ENCODE measurements at places on chromosomes 16 and 17.

- no peak for DNase-seq
These were observed 69.9 kb downstream of the AKAP1 start for GRCh38 chr17:57154921-57155320.

DNA sequence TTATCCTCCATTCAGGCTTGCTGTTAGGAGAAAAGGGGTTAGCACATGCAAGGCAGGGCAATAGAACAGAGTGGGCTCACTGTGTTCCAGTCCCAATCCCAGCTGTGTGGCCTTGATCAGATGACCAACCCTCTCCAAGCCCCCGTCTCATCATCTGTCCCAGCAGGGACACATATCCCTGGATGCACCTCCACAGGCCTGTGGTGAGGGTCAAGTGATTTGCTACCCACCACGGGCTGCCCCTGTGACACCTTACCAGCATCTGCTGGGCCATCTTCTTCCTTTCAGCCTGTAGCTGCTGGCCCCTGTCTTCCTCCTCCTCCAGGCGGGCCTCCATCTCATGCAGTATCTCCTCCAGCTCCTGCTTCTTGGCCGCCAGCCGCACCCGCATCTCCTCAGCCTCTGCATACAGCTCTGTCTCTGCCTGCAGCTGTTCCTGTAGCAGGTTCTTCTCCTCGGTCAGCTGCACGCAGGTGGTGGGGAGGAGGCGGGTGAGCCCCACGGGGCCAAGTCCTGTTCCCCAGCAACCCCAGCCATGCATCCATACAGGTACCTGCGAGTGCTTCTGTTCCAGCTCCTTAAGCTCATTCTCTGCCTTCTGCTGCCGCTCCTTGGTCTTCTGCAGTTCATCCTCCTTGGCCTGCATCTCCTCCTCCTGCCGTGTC lies 91.3 kb downstream of the NDE1 start:
- DNase-seq = no peak

- no peak for DNase-seq
These were observed 344.9 kb downstream of the CPPED1 start for GRCh38 chr16:12458591-12459358.

DNA sequence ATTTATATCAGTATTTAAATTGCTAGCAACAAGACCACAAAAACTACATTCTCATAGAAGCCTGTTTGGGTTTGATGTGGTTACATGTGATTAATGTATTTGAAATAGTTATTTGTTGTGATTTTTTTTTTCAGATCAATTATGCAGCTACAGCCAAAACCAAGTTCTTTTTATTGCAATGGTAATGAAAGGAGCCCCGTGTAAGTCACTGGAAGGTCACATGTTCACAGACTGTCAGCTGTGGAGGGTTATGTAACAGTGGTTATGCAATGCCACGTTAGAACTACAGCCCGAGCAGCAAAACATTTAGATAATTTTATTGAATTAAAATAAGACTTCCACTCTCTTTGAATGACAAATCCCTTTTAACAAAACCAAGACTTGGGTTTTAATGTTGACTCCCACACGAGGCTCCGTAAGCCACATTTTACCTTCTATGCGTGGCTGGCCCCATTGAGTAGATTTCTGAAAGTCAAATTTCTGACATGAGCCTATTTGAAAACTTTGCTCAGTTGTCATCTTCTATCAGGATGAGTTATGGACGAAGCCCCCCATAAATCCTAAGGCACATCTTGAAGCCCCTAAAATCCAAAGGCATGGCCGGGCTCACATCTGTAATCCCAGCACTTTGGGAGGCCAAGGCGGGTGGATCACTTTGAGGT lies 41.8 kb upstream of the SEC14L1 start:
- no peak for DNase-seq

DNA sequence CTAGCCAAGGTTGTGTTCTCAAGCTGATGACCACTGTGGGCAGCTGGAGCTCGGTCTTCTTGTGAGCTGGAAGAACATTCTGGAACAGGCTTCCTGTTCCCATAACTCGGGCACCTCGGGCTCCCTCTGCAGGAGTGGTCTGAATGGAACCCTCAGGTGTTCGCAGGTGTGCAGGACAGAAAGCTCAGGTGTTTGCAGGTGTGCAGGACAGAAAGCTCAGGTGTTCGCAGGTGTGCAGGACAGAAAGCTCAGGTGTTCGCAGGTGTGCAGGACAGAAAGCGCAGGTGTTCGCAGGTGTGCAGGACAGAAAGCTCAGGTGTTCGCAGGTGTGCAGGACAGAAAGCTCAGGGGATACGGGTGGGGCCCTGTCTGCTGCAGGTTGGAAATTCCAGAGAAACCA lies 109.0 kb upstream of the CACNG5 start:
- DNase-seq = no peak

DNA sequence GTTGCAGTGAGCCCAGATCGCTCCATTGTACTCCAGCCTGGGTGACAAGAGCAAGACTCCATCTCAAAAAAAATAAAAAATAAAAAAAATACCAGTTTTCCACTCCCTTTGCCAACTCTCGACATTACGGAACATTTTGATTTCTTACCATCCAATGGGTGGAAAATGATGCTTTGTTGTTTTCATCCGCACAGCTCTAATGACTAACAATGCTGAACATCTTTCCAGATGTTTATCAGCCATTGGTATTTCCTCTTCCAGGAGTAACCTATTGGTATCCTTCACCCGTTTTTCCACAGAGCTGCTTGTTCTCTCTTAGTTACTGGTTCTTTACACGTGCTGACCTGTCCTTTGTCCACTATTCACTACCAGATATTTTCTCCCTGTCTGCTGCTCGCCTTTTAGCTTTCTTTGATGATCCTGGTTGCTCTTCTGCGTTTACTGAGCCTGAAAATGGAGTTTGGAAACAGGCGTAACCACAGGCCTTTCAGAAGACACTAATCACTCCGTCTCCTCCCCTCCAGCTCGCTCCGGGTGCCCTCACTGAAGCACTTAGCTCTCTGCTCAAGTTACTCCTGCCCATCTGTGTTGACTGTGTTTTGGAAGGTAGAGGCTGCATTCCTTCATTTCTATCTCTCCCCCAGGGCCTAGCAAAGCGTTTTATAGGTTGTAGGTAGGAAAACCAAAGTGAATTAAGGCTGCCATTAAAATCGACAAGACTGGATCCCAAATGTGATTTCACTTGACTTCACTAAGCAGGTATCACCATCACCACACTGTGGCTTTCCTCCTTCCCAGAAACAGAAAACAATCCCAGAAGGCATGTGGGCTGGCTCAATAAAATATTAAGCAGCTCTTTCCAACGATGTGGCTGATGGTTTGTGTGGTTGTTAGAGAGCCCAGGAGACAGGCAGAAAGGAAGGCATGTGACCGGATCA lies 8.9 kb downstream of the SHPK start:
- DNase-seq = no peak

DNA sequence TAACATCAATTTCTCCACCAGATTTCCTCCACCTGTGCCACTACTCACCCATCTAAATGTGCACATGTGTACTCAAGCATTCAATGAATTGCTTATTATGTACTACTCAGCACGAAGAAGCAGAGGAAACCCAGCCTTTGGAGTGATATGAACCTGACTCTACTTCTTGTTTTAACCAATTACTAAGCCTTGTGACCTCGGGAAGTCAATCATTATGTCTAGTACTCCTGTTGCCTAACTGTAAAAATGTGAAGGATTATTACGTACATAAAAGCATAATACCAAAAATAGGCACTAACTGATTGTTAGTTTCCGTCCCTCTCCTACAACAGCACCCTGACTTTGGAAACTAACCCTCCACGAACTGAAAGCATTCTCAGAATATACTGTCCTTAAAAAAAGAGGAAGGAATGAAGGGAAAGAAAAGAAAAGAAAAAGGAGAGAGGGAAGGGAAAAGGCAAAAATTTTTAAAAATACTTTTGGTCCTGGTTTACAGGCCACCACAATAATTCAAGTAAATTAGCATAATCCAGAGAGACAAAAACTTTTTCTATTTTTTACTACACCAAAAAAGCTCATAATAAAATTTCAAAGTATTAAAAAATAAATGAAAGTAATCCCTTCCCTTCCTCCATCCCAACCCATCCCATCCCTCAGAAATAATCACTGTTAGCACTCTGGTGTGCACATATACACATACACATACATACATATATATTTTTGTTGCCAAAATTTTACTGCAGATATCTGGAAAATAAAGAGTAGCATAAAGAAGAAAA lies 53.6 kb downstream of the KANSL1 start:
- DNase-seq = no peak

DNA sequence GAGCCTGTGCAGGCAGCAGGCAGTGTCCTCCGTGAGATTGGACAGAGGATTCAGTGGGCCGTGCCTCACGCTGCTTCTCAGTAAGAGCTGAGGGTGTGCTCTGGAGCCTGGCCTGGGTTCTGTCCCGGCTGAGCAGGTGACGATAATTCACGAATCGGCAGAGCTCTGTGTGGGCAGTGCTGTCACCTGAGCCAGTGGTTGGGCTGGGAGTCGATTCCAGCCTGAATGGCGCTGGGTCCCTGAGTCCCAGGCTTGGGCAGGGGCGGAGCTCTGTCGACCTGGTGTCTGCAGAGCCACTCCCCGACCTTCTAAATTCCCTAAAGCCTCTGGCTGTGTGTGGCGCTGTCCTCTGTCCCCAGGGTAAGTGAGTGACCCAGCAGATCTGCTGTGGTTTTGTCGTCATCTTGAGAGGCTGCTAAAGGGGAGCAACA lies 8.4 kb downstream of the ACSF3 start:
- no peak for DNase-seq

- DNase-seq = no peak
These were observed 71.8 kb downstream of the LMF1 start for GRCh38 chr16:898761-899682.

GRCh38 chr16:11101695-11102522 lies 154.1 kb downstream of the SOCS1 start:
- peak; percentile 66 for DNase-seq

- no peak for DNase-seq
These were observed 97.8 kb downstream of the CLEC16A start for GRCh38 chr16:11042191-11042590.

- DNase-seq = no peak
These were observed 18.9 kb upstream of the KCNJ12 start for GRCh38 chr17:21357281-21357680.

DNA sequence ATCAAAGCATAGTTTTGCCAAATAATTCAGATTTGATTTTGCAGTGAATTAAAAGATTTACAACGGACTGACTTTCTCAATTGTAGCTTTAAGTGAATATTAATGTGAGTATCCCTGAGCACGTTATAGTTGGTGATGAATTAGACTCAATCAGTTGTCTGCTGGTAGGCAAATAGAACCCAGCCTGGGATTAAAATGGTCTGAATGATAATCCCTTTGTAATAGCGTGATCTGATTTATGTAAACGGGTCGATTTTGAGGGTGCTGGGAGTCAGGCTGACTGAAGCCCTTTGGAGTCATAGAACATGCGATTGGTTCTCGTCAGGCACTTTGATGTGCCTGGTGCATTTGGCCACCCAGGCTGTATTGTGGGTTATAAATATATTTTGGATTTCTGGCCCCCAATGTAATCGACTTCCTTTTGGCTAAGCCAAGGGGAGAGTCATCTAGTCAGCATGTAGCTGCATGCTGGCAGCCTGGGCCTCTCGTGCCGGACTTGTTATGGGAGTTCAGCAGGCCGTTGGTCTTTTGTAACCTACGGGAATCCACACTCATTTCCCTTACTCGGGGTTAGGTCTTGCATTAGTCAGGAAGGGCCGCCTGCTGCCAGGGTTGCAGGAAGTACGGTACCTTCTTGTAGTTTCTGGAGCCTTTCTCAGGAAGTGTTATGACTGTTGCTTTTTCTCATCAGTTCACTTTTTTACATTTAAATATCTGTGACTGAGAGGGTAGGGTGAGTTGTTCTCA lies 5.4 kb downstream of the PGS1 start:
- no peak for DNase-seq

DNA sequence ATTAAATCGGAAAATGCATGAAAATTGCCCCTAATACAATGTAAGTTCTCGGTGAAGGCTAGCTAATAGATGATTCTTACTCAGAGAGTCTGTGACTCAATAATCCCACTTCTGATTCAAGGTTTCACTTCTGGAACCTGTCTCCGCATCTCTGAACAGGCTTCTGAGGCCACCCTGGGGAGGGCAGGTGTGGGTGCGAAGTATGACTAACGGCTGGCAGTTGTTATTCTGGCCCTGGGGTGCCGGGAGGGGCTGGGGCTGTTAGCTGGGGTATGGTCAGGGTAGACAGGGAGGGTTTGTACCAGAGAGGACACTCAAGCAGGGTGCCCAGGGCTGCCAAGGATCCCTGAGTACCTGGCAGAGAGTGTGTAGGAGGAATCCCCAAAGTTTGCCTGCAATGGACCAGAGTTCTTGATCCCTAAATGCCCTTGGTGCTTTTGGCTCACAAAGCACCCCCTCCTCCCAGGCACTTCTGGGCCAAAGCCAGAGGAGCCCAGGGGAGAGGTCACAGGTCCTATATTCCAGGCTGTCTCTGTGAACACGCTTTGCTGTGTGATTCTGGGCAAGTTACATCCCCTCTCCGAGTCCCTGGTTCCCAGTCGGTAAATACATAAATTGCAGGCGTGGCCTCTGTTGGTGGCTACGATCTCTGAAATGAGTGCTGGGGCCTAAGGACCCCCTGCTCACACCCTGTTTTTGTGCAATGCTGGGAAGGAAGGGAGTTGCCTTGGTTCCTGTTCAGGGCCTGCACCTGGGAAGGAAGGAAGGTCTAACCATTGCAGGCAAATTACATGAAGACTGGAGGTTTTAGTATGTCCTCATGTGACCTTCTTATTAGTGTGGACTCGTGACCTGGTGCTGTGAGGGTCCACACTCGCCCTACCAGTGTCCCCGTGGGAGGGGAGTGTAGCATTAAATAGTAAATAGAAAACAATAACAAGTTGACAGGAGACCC lies 49.9 kb upstream of the CPNE2 start:
- DNase-seq = no peak

DNA sequence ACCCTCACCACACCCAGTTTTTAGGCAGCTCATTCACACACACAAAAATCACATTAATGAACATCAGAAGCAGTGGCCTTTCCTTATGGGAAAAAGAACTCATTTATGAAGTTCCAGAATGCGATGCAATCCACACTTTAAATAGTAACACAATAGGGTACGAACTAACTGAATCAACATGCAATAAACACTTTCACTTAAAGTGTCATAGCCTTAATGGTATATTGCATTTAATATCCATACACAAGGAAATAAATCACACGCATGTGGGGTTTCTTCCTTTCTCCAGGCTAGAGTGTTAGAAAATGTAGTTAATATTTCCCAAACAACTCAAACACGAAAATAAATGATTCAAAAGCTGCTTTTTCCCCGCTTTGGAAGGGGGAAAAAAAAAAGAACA lies 19.7 kb downstream of the ADCY9 start:
- DNase-seq = no peak

- DNase-seq = peak; percentile 65
These were observed 11.0 kb upstream of the KATNB1 start for GRCh38 chr16:57724531-57724930.

GRCh38 chr17:18946536-18946935 lies 5.4 kb upstream of the SLC5A10 start:
- no peak for DNase-seq

- DNase-seq = no peak
These were observed 86.0 kb downstream of the AIPL1 start for GRCh38 chr17:6348891-6349290.

DNA sequence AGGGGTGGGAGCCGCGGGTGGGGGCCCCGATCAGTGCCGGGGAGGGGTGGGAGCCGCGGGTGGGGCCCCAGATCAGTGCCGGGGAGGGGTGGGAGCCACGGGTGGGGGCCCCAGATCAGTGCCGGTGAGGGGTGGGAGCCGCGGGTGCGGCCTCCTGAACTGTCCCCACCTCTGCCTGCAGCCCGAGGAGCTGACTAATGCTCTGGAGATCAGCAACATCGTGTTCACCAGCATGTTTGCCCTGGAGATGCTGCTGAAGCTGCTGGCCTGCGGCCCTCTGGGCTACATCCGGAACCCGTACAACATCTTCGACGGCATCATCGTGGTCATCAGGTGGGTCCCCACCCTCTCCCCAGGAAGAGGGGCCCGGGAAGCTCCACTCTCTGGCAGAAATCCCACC lies 20.1 kb downstream of the TPSG1 start:
- DNase-seq = no peak

All from CMK (cell line).